HEK293T (cell line): ENCODE measurements at places on chromosomes 4 and X.

DNA sequence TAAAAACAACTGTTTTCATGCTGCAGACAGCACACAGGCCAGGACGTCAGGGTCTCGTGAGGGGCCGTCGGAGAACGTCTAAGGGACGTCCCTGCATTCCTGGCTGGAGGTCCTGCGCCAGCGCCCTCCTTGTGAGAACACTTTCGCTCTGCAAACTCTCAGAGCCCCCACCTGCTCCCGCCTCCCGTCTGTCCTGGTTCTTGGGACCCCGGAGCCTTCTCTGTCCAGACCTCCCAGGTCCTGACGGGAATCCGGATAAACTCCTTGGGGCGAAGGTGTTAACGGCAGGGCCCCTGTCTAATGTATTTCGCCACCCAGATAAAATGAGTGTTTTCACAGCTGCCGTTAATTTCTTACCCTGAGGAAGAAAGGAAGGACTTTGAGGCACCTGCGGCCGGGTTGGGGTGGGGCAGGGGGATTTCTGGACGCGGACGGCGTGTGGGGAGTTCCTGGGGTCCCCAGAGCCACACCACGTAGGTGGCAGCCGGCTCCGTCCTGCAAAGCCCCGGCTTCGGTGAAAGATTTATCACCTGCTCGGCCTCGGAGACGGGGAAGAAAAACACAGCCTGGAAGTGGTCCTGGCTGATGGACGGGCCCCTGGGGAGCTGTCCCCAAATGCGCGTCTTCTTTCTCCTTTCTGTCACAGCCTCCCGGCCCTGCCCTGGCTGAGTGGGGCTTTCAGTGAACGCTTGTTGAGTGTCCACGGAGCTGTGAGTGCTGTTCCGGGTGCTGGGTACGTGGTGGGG, 35.1 kb upstream of the PPP2R3B start:
- DNase-seq: no peak

DNA sequence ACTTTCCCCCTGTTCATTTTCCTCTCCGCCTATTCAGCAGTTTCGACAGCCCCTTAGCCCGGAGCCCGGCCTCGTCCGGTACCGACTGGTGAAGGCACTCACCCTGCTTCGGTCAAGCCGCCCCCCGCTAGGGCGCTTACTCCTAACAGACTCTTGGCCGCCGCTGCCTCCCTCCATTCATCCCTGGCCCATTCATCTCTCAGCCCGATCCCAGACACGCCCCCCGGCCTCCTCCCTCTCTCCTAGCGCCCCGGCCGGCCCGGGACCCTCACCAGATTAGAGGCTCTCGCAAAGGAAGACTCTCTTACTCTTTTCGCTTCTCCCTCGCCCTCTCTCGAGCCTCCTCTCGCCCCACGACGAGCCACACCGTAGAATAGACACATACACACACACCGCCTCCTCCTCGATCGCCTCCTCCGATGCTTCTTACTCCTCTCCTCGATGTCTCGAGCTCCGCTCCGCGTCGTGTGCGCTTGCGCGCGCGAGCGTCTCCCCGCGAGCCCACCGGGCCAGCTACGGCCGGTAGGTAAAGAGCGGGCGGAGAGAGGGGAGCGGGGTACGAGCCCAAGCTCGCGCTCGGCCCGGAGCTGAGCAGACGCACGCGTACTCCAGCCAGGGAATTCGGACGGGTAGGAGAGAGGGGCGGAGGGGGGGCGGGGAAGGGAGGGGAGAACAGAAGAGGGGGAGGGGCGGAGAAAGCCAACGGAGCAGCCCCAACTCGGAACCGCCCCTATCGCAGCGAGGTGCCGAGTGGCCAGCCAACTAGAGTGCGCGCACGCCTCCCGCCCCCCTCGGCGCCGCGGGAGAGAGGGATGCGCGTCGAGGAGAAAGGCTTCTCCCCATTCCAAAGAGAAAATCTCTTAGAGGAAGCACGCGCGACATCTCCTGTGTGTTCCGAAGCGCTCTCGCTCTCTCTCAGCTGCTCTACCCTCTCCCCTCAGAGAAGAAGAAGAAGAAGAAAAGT, at the start of gene WNK3:
TSS of gene WNK3 (minus strand) at position 633 of the 964 bp plus-strand sequence.
- DNase-seq: peak; percentile 78

DNA sequence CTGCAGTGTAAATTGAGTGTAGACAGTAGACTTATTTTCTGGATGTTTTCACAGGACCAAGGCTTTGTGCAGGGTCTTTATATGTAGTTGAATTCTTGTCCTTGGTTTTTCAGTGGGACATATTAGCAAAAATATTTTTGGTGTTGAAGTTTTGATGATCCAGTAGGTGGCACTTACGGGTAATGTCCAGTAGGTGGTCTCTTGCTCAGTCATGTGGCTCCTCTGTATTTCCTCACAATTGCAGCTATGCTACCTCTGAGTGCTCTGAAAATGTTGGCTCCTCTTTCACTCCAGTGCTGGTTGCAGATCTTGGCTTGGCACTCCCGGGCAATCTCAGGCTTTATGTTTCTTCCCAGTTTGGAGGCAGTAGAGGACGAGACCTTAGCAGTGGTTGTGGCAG, 419.8 kb upstream of the AMOT start:
- peak; percentile 18 for DNase-seq

DNA sequence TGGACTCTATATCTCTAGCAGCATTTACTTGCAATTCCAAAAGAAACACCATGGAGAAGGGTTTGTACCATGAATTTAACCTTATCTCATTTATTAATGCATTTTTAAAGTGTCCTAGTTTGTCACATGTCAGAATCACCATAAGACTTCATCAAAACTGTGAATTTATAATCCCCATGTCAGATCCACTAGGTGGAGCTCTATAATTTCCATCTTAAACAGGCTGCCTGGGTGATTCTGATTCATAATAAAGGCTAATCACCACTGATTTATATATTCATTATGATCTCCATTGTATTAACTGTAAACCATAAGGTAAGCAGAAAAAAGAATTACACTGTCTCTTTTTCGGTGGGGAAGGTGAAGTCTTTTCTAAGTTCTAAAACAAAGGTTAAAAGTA, 4.0 kb downstream of the TCEAL2 start:
- peak; percentile 31 for DNase-seq

DNA sequence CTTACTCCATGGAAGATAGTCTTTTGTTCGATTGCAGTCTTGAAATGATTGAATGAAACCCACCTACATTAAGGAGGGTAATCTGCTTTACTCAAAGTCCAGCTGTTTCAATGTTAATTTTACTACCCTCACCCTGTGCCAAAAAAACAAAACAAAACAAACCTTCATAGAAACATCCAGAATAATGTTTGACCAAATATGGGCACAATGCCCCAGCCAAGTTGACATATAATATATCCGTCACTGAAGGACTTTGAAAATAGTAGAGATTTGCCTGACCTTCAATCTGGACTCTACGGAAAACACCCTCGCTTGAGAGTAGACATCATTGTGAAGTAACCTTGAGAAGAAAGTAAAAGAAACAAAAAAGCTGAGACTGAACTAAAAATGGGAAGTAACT, 550.5 kb upstream of the SMIM31 start:
- no peak for DNase-seq

DNA sequence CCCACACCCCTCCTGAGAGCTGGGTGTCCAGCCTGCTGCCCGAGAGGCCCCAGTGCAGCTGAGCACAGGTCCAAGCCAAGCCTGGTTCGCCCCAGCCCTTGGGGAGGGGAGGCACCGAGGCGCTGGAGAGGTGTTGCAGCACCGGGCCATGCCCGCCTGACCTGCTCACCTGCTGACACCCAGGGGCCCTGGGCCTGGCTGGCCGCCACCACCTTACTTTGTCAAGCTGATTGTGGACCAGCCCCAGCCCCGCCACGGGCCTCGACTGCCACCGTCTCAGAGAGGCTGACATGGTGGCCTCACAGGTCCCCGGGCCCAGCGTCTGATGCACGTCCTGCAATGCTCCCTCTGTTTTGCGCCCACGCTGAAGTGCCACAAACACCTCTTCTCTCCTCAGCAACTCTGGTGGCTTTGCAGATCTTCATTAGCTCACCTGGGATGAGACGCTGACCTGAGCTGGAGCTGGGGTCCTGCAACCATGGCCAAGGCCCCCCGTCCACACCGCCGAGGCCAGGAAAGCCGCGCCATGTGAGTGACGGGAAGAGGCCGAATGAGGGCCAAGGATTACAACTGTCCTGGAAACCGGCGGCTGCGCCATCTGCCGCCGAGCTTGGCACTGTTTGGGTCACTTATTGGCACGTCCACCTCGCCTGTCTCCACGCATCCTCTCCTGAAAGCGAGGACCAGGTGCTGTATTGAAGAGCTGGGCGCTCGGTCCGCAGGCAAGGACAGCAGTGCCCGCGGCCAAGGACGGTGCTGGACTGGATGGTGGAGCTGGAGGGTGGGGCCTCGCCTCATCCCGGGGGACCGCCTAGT, 7.6 kb downstream of the CPLX1 start:
- no peak for DNase-seq

DNA sequence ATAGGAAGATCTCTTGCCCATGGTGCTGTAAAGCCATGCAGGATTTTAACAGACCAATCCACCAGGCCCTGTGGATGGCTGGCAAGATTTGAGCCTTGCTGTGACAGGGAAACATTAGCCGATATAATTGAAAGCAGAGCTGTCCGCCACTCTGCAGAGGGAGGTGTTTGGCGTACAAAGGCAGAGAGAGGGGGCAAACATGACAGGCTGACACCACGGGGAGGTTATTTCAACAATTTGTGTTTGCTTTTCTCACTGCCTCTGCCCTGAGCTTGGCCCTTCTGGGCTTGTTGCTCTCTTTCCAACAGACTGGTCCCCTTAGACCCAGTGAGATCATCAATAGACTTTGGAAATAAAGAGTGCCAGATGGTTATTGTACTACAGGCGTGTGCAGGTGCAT, 59.4 kb downstream of the CLNK start:
- no peak for DNase-seq

GRCh38 chr4:134762053-134762452, 560.5 kb upstream of the PABPC4L start:
- DNase-seq: peak; percentile 32

DNA sequence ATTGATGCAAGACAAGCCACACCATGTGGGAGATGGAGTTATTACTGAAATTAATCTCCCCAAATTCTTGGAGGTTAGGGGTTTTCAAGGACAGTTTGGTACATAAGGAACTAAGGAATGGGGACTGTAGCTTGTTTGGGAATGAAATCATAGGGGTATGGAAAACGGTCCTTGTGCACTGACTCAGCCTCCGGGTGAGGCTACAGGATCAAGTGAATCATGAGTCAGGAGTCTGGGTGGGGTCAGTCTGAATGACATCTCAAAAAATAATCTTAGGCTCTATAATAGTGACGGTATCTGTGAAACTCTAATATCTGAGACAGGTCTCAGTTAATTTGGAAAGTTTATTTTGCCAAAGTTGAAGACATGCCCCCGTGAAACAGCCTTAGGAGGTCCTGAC, 128.5 kb upstream of the CYSLTR1 start:
- DNase-seq: no peak

GRCh38 chr4:131644619-131645018, 1504.5 kb upstream of the PCDH10 start:
- DNase-seq: peak; percentile 32

DNA sequence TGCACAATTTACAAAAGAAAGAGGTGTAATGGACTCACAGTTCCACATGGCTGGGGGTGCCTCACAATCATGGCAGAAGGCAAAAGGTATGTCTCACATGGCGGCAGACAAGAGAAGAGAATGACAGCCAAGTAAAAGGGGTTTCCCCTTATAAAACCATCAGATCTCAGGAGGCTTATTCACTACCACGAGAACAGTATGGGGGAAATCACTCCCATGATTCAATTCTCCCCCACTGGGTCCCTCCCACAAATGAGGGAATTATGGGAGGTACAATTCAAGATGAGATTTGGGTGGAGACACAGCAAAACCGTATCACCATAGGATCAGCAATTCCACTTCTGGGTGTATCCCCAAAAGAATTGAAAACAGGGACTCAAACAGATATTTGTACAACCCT, 97.5 kb upstream of the STX18 start:
- DNase-seq: no peak

GRCh38 chrX:134671294-134671693, 13.0 kb upstream of the PLAC1 start:
- DNase-seq: no peak

DNA sequence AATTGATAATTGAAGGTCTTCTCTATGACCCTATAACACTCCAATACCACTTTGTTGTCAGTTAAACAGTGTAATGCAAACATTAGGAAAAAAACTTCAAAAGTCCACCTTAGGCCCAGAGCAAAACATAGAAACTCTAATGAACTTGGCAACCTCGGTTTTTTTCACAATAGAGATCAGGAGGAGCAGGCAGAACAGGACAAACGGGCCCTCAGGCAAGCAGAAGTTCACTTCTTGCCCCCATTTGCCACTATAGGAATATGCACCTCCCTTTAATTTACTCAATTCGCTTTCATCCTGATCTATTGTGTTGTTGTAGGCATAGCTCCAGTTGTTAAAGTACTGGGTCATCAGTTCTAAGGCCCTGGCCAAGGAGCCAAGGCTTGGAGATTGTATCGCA, 18.2 kb downstream of the ACOX3 start:
- no peak for DNase-seq

DNA sequence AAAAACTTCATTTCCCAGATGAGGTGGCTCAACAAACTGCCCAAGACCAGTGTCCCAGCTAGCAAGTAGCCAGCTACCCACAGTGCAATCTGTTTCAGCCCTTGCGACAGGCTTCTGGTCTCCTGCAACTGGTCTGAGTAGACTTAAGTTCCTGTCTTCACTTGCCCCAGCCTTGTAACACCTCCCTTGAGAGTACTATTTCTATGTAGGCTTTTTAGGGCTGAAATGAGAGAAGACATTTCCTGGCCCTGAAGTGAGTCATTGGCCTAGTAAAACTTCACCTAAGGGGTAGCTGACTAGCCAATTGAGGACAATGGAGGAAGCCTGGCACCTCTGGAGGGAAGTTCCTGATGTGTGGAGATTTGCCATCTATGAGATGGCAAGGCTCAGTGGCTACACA, 80.1 kb upstream of the STIM2 start:
- no peak for DNase-seq

GRCh38 chr4:101349801-101350064, 2.4 kb upstream of the PPP3CA start:
- DNase-seq: no peak

DNA sequence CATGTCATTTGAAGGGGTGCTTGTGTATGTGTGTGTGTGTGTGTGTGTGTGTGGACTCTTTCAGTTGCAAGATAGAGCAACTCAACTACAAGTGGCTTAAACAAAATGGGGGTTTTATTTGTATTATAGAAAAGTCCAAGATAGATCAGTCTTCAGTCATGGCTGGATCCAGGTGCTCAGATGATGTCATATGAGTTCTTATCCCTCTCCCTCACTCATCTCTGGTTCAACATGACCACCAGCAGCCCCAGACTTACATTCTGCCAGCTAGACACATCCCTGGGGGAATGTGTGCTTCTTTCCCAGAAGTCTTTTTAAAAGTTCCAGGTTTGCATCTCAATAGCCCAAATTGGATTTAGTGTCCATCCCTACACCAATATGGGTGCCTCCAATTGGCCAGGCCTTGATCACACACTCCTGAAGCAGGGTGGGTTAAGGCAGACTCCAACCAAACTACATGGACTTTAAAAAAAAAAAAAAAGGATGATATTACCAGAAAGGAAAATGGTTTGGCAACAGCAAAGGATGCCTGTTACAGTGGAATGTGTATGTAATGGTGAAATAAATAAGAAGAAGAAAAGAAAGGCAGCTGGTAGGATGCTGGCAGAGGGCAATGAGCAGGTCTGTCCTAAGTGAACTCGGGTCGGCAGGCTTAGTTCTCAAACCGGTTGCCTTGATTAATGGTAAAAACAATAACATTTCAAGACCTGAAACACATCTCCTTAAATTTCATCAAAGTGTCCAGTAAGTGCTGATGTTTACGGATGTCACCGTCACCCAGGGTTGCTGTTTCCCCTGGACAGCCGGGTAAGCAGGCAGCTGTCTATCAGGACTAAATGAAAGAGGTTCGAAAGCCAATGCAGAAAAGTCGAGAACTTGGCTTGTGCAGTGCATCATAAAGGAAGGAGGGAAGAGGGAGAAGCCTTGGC, 107.7 kb downstream of the SMIM20 start:
- DNase-seq: no peak

GRCh38 chrX:72094894-72095293, 36.8 kb downstream of the RTL5 start:
- DNase-seq: no peak
